ENCODE measurements at places on chromosomes 11 and 22.

DNA sequence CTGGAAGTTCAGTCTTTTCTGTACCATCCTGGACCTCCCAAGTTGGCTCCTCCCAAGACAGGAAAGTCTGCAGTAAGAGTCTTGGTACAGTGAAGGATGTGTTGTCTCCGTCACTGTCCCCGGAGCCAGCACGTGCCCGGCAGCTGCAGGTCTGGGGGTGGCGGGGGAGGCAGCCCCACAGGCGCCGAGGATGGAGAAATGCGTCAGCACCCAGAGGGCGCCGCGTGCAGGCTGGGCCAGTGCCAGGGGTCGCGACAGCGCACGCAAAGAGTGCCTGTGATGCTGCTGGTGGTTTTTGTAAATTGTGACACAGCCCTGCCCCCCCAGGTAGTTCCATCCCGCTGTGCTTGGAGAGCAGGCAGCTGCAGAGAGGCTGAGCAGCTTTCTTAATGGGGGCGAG lies 1200.5 kb downstream of the BRD1 start:
- no peak for DNase-seq

DNA sequence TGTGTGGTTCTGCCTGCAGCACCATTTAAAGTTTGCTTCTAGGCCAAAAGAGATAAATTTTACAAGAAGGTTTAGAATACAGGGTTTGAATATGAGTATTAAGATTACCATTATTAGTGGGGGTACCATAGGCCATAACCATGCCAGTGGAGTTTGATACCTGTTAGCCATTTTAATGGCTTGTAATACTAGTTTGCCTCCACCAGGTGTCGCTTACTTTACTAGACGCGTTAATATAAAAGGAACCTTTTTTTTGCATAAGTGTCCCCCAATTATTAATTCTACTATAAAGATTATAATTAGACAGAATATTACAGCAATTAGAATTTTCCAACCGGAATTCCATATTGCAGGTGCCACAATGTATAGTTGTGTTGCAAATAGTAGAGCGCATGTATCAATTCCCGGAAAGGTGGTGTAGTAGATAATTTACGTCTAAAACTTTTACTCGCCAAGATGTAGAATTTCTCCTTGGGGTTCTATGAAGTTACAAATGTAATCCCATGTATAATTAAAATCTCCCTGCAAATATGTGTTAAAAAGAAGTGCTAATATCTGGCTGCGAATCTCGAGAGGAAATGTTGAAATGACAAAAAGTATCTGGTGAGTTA lies 16.1 kb downstream of the MS4A6E start:
- peak; percentile 8 for DNase-seq

DNA sequence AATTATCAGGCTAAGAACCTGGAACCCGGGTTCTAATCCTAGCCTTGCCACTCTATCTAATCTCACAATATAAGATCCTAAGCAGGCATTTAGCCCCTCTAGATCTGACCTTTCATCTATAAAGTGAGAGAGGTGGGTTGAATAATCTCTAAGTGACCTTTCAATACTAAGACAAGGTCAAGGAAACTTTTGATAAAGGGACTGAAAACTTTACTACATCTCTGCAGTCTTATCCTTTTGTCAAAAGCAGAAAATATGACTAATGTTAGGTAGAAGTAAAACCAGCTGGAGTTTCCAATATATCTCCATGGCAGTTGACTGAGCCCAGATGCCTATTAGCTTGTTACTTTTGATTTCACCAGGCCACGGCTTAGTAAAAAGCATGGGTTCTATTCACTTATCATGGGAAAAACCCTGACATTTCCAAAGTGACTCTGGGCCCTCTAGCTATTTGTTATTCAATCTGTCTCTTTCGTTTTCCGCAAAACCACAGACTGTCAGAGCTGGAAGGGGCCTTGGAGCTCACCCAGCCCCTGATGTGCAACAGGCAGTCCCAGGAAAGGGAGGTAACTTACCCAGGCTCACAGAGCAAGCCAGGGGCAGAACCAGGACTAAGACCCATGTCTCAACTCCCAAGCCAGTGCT lies 75.8 kb downstream of the RAB30 start:
- DNase-seq, result no peak

DNA sequence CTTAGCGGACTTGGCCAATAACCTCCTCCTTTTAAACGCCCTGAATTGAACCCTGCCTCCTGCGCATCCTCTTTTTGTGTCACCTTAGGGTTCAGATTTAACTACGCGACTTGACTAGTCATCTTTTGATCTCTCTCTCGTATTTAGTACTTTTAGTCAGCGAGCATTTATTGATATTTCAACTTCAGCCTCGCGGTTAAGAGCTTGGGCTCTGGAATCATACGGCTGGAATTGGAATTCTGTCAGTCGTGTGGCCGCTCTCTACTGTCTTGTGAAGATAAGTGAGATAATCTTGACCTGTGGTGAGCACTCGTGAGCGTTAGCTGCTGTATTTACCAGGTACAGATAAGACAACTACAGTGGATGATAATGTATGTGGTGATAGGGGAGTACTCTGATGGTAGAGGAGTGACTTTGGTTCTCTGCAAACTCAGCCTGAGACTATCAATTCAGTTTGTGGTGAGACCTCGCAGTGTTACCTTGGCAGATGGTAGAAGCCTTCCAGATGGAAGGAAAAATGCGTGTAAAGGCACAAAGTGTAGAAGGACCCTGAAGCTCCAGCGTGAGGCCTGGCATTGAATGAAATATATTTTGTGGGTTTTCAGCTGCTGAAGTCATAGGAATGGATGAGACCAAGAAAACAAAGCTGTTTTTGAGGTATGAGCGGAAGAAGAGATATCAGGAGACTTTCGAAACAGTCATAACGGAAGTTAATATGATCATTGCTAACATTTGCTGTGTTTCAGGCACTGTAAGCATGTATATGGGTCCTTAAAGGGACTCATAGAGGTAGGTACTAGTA lies 682 bp downstream of the ATM start:
- peak; percentile 20 for DNase-seq

DNA sequence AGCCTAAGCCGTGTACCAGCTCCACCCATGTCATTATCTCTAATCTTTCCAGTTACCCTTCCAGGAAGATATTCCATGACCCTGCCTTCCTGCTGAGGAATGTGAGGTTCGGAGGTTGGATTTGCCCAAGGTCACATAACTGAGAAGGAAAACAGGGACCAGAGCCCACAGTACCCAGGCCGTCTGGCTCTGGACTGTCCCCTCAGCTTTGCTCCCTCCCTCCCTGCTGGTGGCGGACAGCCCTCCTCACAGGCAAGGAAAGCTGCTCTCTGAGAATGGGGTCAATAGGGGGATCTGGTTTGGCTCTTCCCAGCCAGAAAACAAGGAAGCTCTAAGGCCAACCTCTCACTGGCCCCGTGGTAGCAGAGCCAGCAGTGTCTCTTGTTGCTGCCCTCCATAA lies 63.3 kb downstream of the SYN3 start:
- no peak for DNase-seq

- no peak for DNase-seq
These were observed 1281.8 kb upstream of the TENM4 start for GRCh38 chr11:80722629-80723028.

DNA sequence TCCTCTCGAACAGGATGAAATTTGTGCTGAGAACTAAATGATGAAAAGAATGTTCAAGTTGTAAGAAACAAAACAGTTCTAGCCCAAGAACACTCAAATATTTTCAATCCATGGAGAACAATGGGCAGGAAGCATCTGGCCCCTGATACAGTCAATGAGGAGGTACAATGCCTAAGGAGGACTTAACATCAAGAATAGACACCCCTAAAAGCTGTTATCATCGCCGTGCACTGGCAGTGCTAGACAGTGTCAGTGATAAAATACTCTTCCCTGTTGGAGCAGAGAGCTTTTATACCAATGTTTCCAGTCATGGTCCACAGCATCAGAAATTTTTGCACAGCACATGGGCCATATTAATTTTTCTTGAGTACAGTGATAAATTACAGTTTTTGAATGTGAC lies 20.2 kb upstream of the VSTM5 start:
- no peak for DNase-seq

- DNase-seq, result no peak
These were observed 322.7 kb upstream of the LARGE1 start for GRCh38 chr22:34243023-34243422.

- DNase-seq, result no peak
These were observed 29.9 kb downstream of the NLRP14 start for GRCh38 chr11:7050191-7050590.

DNA sequence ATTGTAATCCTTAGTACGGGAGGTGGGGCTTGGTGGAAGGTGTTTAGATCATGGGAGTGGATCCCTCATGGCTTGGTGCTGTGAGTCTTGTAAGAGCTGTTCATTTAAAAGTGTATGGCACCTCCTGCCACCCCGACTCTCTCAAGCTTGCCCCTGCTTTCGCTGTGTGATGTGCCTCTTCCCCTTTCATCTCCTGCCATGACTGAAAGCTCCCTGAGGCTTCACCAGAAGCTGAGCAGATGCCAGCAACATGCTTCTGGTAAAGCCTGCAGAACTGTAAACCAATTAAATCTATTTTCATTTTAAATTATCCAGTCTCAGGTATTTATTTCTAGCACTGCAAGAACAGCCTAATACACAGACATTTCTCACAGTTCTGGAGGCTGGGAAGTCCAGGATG lies 40.8 kb downstream of the GAB2 start:
- DNase-seq, result no peak

GRCh38 chr11:30549565-30549964 lies 36.6 kb downstream of the MPPED2 start:
- no peak for DNase-seq

DNA sequence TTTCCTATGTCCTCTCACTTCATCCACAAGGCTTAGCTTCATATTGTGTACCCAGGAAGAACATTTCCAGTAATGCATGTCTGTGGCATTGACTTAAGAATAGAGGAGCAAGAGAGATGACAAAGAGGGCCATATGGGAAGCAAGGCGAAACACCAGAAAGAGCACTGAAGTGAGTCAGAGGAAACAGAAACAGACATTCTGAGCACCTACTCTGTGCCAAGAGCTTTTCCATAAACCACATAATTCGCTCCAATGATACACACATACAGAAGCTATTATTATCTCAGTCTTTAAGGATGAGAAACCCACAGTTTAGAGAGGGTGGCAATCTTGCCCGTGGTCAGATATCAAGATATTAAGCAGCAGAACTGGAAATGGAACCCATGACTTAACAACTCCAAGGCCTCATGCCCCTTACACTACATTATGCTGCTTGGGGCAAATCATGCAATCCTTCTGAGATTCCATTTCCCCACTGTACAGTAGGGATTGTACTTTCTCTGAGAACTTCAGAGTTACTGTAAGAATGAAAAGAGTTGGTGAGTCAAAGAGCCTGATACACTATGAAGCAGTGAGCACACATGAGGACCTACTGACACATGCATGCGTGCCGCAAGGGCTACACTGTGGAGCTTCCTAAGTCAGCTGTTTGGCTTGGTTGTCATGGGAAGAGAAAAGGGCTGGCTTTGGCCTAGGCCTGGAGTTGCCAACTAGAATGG lies 126.6 kb downstream of the KCNC1 start:
- DNase-seq, result no peak

DNA sequence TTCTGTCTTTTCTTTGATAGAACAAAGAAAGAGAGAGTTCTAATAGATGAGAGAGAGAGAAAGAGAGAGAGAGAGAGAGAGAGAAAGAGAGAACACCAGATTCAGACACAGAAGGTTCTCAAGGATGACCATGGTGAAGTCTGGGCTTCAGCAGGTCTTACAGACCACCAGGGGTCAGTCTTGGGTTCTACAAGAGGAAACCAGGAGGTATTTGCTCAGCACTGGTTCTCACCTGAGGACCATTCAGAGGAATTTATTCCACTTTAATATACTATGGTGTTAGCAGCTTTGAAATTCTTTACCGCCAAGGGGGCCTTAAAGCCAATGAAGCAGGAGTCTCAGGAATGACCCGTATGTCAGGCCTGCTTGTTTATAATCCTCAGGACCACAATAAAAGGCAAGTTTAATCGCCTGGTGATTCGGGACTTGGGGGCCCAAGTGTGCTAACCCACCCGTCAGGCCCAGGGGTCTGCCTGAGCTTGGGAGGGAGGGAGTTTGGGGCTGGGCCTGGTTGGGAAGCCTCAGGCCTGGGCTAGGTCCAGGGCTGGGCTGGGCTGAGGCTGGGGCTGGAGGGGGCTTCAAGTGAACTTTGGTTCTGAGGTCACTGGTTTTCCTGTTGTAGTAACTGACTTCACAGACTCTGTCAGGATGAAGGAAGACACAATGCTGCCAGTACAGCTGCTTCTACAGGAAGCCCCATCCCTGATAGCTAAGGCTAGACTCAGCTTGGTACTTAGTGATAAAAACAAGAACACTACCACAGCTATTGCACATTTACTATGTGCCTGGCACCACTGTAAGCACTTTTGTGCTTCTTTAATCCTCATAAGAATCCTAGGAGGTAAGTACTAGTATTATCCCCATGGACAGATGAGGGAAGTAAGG lies 179.2 kb upstream of the ZBED5 start:
- peak; percentile 76 for DNase-seq

- DNase-seq, result no peak
These were observed 143.2 kb upstream of the TRPC6 start for GRCh38 chr11:101726988-101727387.

DNA sequence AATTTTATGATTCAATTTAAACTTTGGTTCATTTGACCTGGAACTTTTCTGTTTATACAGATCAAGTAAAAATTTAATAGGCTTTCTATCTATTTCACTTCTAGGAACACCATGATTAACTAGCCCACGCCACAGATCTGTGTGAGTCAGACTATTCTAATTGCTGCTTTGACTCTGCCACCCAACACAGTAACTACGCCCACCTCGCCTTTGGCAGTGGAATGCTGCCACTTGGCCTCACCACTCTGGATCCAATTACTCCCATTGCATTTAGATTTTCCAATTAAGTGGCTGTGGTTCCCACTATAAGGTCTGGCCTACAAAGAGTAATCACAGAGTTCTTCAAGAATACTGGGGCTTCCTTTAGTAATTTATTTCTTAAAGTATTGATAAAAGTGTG lies 46.6 kb upstream of the LIN7C start:
- DNase-seq, result peak; percentile 37

- peak; percentile 81 for DNase-seq
These were observed 77.9 kb upstream of the TIMP3 start for GRCh38 chr22:32723643-32724042.

- no peak for DNase-seq
These were observed at the start of gene CCDC179 for GRCh38 chr11:22860241-22860640. Gene CCDC179, minus strand, starts transcription at chr11:22860474. Its CDS starts 53 bp downstream, at chr11:22860421.

DNA sequence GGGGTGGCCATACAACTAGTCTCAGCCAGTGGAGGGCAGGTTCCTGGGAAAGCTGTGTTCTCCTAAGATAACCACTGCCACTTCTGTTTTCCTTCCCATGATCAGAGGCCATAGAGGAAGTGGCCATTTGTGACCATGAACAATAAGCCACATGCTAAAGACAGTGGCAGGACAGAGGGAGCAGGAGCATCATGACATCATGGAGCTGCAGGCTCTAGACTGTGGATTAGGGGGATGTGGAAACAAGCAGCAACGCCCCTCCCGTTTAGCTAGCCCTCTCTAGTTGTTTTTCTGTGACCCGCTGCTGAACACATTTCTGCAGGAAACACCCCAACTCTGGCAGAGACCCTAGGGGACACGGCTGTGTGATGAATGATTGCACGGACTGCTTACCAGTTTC lies 195.0 kb upstream of the NECTIN1 start:
- no peak for DNase-seq

DNA sequence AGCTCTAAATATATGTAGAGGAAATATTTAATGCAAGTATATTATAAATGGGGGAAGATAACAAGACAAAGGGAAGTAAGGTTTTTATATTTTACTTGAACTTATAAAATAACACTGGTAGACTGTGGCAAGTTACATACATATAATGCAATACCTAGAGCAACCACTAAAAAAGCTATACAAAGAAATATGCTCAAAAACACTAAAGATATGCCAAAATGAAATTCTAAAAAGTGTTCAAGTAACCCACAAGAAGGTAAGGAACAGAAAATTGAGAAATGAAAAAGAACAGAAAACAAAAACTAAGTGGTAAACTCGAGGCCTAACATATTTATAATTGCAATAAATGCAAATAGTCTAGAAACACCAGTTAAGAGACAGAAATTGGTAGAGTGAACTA lies 32.5 kb downstream of the BTG4 start:
- DNase-seq, result no peak
